ENCODE measurements at places on chromosomes 4 and X.

GRCh38 chr4:147899512-147899911, 167.6 kb downstream of the ARHGAP10 start:
- DNase-seq, result peak; percentile 11

DNA sequence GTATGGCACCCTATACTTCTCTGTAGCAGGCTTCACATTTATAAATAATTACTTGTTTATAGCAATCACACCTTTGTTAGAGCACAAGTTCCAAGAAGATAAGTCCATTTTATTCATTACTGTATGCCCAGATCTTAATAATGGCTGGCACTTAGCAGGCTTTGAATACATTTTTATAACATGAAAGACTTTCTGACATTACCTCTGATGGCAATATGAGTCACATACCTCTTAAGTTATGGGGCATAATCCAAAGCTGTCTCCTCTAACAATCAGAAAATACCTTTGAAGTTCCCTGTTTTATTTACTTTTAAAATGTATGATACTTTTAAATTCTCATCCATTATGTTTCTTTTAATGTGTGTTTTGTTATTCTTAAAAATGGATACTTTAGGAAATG, 12.2 kb downstream of the SCRG1 start:
- no peak for DNase-seq

DNA sequence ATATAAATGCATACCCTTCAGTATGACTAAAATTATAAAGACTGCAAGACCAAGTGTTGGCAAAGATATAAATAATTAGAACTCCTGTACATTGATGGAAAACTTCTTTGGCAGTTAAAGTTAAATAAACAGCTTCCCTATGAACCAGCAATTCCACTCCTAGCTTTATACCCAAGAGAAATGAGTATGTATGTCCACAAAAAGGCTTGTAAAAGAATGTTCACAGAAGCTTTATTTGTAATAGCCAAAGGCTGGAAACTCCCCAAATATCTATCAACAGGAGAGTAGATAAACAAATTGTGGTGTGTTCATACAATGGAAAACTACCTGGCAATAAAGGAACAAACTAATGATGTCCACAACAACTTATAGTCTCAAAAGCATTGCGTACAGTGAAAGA, 184.8 kb downstream of the AMELX start:
- DNase-seq, result no peak

- no peak for DNase-seq
Observed at GRCh38 chrX:9693307-9694001, 72.2 kb downstream of the GPR143 start.

DNA sequence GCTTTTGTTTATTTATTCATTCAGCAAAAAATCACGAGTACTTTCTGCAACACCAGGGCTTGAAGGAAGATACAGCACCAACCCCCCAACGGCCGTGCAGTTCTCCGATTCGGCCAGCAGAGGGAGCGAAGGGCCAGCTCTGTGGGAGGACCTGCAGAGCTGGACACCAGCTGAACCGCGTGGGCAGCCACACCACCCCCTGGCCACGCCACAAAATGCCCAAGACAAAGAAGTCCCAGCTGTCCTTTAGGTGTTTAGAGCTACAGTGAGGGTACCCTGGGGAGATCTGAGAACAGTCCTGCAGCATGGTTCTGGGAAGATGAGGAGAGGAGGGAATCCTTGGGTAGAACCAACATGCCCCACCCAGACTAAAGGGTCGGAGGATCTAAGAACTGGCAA, 83.1 kb downstream of the RELL1 start:
- DNase-seq, result peak; percentile 61

GRCh38 chr4:169089004-169089403, 78.9 kb upstream of the CBR4 start:
- no peak for DNase-seq

DNA sequence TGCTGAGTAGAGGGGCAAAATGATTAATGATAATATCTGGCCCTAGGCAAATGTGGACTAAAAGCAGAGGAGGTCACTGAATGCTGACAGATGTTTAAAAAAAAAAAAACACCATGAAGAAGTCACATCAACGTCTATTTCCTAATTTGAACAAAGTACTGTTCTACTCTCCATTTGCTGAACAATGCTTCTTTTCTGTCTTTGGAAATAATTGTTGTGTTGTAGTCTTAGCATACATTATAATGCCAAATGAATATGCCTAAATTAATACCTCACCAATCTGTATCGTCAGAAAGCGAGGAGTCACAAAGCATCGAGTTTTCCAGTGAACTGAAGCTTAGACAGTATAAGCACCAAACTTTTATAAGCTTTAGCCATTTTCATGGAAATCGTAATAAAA, 140.9 kb upstream of the JADE1 start:
- no peak for DNase-seq

DNA sequence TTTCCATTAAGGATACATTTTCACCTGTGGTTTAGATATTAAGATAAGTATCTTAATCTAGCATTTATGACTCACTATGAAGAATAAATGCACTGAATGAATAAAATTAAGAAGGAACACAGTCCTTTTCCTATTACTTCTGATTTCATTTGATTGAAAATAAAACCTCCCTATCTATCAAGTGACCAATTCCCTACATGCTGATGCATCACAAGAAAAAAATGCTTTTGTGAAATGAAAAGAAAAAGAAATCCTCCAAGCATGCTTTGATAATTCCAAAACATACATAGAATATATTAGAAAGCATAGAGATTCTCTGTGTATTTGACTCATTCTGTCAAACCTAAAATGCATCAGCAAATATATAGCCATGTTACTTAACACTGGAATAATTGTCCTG, 37.1 kb downstream of the PCDH10 start:
- peak; percentile 9 for DNase-seq

DNA sequence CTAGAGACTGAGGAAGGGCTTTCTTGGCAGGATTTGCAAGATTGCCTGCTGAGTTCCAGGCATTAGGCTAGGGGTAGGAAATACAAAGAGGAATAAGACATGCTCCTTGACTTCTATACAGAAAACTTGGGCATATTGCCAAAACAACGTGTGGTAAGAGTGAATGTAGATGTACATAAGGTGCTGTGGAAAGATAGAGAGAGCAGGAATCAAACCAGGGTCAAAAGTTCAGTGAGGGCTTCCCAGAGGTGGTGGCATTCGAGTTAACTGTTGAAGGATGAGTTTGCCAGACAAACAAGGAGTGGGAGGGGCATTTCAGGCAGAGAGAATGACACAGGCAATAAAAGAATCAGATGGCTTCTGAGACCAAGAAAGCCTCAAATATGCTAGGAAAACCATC, 187.9 kb downstream of the KDR start:
- no peak for DNase-seq
